ENCODE measurements at places on chromosomes 4 and X.

GRCh38 chr4:66091786-66092185 is 421.5 kb upstream of the EPHA5 start:
- DNase-seq = no peak

GRCh38 chr4:181140037-181140603 is 1103.1 kb upstream of the TENM3 start:
- no peak for DNase-seq

- DNase-seq = no peak
Measured at GRCh38 chrX:10157032-10157341, 212 bp downstream of the CLCN4 start.

DNA sequence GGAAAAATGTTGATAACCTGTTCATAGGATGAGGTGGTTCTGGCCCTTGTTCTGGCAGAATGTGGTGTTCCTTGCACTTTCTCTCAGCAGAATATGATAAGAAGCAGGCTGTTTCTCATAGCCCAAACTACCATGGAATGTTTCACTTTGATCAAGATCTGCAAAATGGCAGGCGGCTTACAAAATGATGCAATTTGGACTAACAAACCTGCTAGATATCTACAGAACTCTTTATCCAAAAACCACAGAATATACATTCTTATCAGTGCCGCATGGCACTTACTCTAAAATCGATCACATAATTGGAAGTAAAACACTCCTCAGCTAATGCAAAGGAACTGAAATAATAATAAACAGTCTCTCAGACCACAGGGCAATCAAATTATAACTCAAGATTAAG is 55.9 kb upstream of the ABCB7 start:
- DNase-seq = no peak

DNA sequence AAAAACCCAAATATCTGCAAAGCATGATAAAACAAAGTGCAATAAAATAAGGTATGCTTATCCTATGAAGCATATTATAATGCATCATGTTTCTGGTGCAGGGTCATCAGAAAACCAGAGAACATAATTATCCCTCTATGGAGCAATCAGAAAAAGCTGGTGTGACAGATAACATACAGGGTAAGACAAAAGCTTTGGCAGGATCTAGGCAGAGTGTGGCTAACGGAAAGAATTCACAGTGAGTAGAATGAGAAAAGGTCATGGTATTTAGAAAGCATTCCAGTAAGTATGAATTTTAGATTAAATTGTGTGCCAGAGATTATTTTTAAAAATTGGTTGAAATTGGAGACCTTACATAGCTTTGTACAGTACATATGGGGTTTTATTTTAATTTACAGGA is 29.0 kb upstream of the UGT2B4 start:
- DNase-seq = no peak

DNA sequence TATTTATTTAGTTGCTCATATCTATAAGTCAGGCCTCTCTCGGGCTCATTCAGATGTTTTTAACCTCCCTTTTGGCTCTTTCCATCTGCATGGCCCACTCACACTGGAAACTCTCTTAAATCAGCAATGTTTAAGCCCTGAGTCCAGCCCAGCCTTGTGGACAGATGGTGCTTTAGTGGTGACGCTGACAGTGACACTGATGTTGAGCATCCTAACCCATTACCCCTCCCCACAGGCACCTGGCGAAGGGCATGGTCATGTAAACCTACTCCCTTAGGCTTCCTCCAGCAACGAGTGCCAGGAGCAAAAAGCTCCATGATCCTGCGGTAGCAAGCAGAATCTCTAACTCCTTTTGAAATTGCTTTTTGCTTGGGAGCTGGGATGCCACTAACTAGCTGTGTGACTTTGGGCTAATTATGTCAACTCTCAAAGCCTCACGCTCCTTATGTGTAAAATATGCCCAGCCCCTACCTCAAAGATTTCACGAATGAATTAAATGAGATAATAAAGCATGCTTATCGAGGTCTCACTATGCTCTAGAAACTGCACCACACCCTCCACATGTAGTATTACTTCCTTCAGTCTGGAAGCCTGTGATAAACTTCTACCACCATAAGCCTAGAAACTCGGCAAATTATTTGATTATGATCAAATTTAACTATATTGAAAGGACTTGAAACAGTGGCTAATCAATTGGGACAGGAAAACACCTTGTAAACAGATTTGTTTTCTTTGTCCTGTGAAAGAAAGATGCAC is 569.4 kb downstream of the BCOR start:
- no peak for DNase-seq

DNA sequence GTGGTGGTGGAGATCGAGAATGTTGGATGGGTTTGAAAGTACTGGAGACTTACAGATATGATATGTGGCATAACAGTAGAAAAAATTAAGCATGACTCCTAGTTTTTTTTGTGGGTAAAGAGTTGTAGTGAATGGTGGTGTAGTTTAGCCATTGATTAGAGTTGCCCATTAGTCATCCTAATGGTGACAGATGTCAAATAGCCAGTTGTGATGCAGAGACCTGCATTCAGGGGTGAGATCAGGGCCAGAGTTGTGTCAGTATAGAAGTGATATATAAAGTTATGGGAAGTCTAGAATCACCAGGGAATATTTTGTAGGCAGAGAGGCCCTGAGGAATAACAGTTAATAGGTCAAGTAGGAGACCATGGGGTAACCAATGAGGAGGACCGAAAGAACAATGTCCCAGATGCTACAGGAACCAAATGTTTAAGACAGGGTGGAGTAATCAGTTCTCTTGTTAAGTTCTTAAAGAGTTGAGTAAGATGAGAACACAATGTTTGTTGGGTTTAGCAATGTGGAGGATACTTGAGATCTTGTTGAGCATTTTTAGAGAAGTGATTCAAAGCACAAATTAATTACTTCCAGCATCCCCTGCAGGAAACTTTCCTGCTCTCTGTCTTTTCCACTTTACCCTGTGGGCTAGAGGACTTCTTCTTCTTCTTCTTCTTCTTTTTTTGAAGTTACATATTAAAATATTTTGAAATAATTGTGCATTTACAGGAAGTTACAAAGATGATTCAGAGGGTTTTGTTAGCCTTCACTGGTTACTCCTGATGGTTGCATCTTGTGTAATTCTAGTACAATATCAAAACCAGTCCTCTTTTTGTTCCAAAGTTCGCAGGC is 13.3 kb downstream of the SGMS2 start:
- no peak for DNase-seq

DNA sequence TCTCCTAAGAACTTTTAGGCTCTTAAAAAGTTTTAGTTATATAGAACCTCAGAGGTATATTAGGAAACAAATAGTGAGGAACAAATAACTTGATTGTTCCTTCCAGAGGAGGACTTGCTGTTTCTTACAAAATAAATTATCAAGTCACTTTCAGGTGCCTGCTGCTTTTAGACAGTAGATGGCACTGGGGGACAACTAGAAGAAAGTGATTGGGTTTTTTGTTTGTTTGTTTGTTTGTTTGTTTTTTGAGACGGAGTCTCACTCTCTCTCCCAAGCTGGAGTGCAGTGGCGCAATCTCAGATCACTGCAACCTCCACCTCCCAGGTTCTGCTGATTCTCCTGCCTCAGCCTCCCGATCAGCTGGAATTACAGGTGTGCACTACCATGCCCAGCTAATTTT is 35.4 kb upstream of the CDKL5 start:
- DNase-seq = no peak

DNA sequence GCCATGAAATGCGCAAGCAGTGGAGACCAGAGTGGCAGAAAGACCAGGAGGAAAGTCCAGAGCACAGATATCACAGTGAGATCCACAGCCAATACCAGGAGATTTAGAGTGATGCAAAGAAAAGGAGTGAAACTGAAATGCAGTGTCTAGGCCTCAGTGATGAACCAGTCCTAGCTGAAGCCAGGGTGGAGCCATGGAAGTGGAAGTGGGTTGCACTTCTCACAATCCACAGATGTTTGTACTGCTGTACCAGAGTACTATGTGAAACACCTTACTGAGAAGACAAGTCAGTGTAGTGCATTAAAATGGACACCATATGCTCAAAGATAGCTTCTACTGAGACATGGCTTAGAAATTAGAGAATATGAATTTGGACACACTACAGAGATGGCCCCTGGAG is 403.3 kb downstream of the HNRNPD start:
- DNase-seq = no peak
